ENCODE measurements at places on chromosomes 13 and 19.

DNA sequence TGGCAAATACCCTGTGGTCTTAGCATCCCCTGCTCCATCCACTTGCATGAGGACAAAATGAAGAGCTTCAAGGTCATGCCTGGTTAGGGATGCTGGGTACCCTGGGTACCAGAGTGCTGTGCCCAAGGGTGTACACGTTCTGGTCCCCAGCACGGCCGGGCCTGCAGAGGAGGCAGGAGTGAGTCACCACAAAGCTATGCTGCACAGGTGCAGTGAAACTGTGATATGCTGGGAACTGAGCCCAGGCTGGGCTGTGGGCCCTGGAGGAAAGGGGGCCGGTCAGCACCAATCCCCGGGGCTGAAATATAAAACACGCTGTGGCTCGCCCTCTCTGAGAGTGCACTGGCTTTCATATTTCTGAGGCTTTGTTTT, 95.1 kb downstream of the TSHZ3 start:
- no peak for DNase-seq

DNA sequence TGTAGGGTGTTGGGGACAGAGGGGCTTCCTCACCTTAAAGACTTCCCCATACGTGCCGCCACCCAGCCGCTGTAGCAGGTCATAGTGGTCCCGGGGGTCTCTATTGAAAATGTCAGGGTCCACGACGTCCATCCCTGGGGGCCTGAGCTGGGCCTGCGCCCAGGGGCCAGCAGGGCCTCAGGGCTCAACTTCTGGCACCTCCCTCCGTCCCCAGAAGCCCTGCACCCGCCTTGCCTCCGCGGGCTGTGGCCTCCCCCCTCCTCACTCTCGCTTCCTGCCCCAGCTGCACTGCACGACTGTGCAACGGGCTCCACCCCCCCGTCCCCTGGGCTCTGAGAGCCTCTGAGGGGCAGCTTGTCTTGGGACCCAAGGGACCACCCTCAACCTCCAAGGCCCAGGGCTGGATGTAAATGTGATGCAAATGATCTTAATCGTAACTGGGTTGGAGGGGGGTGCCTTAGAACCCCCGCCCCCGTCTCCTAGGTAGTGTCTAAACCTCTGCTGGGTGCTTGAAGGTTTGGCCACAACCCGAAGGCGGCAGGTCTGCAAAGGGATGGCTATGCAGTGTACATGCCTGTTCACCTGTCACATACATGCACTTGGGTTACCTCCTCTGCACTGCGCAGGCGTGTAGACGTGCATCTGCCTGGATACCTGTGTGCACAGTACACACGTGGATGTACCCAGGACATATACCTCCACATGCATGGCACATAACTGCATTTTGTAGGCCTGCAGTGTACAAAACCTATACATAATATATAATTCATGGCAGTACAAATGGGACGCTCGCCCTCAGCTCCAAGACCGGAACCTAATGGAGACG, at the start of gene MAP4K1:
Gene MAP4K1 (minus strand): TSS at position 190 of the 826 bp plus-strand sequence. CDS start 58 bp downstream, at position 132.
- DNase-seq = no peak

GRCh38 chr13:59490651-59491050, 673.1 kb downstream of the DIAPH3 start:
- no peak for DNase-seq

- DNase-seq = no peak
These were observed 78.8 kb downstream of the MZT1 start for GRCh38 chr13:72648513-72649065.

DNA sequence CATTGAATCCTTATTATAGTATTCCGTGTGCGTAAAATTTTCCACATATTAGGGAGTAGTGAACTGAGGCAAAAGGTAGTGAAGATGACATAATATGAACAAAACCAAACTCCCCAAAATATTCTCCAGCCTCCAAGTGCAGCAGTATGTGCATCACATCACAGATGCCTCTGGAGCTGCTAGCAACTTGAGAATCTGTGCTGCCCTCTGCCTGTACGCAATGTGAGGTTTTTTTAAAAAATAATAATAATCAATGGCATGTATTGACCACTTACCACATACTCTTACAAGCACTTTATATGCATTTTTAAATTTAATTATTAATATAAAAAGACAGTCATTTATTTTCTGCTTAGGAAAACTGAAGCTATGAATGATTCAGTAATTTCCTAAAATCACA, 583.0 kb upstream of the SPRY2 start:
- DNase-seq = no peak

- no peak for DNase-seq
These were observed 2.2 kb downstream of the CEACAM19 start for GRCh38 chr19:44673510-44673909.

DNA sequence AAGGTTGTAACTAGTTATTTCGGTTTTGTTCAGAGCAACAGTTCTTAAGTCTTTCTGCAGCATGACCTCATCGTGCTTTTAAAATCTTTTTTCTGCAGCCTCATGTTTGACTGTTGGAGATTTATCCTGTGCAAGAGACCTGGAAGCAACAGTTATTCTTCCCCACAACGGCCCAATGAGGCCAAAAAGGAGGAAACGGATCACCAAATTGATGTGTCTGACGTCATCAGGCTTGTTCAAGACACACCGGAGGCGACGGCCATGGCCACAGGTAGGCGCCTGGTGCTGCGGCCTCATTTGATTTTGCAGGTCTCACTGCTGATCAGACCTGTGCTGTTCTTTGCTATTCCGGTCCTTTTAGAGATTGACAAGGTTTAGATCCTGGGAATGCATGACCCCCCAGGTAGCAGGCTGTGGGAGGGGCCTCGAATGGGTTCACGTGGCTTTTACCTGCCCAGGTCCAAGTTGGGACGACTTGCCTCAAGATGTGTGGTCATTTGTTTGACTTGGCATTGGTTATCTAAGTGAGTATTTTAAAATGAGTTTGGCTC, 66.8 kb upstream of the MCF2L start:
- DNase-seq = no peak

DNA sequence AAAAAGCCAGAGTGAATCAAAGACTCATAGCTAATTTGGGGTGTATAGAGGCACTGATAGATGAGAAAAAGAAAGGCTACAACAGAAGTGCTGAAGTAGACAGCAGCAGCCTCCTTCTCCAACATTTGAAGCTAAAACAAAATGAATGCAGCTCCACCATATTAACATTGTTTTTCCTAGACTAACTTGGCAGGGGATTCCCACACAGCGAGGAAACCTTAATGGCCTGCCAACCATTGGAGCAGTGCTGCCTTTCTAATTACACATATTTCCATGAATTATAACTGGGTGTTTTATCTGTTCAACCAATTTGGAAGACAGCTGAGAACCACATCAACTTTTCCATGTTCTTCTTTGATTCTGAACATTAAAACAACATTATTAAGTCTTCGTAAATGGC, 478.6 kb downstream of the LIG4 start:
- no peak for DNase-seq

GRCh38 chr19:5542665-5543064, 25.1 kb downstream of the TINCR start:
- DNase-seq = no peak

GRCh38 chr13:81171065-81171647, 830.2 kb upstream of the SPRY2 start:
- DNase-seq = peak; percentile 37

DNA sequence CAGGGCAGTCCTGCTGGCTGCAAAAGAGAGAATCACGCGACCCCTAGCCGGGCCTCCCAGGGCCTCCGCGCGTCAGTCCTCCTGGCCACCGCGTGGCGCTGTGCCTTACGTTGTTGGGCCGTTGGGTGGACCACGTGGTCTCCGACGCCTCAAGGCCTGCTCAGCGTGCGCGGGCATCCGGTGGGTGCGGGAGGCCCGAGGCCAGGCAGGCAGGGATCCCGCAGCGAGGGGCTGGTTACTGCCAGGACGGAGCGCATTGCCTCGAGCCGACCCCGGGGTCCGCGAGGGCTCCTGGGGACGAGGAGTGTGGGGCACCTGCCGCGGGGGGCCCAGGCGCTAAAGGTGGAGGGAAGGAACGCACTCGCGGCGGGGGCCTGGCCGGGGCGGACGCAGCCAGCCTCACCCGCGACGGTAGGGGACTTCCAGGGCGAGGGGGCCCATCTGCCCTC, at the start of gene TDRD12:
Gene TDRD12 (plus strand): TSS at position 157 of the 449 bp plus-strand sequence. CDS start 306 bp downstream, outside the sequence.
- DNase-seq = no peak

DNA sequence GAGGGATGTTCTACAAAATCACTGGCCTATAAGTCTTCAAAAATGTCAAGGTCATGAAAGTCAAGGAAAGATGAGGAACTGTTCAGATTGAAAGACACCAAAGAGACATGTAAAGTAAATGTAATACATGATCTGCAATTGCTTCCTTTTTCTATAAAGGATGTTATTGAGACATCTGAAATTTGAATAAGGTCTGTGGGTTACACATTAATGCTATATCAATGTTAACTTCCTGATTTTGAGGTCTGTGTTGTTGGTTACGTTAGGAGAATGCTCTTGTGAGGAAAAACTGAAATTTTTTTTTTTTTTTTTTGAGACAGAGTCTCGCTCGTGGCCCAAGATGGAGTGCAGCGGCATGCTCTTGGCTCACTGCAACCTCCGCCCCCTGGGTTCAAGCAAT, 197.4 kb downstream of the RGCC start:
- no peak for DNase-seq

DNA sequence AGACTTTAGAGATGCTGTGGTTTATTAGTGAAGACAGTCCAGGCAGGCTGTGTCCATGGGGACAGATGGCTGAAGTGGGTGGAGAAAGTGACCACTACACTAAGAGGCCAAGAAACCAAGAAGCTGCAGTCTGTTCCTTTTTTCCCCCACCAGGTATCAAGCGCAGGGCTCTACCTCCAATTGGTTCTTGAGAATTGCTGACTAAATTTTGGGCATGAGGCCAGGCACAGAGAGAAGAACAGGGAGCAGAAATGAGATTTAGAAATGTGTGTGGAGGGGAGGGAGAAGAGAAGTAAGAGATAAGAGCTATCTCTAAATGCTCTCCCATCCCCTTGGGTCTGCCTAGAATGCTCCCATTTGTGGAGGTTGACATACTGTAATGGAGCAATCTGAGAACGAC, 12.3 kb upstream of the CYSLTR2 start:
- no peak for DNase-seq

- DNase-seq = no peak
These were observed 1146.8 kb downstream of the UQCRFS1 start for GRCh38 chr19:28066161-28066560.

DNA sequence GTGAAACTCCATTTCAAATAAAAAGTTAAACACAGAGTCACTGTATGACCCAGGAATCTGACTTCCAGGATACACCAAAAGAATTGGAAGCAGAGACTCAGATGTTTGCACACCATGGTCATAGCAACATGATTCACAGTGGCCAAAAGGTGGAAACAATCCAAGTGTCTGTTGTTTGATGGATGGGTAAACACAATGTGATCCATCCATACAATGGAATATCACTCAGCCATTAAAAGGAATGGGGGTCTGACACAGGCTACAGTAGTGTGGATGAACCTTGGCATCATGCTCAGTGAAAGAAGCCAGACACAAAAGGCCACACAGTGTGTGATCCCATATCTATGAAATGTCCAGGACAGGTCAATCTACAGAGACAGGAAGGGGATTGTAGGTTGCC, 174.3 kb downstream of the PTPRS start:
- no peak for DNase-seq

DNA sequence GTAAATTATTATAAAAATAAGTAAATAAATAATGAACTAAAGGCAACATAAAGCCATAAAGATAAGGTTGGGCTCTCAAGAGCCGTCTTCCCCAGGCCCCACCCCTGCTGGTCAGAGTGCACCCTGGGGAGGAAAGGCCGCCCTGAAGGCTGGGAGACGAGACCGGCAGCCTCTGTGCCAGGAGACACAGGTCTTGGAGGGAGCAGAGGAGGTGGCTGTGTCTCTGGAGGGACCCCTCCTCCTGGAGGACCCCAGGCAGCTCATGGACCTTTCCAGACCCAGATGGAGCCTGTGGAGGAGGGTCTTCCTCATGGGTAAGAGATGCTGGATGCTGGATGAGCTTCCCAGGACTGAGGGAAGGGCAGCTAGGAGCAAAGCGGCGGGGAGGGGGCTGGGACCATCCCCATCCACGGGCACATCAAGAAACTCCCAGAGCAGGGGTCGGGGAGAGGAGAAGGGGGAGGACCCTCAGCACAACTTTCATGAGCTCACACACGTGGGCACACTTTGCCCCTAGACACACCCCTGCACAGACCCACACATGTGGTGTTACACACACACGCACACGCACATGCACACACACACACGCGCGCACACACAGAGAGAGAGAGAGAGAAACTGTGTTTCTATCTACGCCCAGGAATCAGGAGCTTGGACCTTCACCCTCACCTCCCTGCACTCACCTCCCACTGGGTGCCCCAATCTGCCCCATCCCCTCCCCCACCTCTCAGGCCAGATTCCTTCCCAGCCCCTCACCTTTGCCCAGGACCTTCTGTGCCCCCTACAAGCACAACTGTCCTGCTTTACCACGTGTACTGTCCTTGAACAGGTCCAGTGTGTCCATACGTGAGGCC, at the start of gene CEACAM18:
Gene CEACAM18 (plus strand): TSS at position 159 of the 854 bp plus-strand sequence.
- DNase-seq = no peak

- no peak for DNase-seq
These were observed 25.5 kb upstream of the EPHX3 start for GRCh38 chr19:15257782-15258181.

DNA sequence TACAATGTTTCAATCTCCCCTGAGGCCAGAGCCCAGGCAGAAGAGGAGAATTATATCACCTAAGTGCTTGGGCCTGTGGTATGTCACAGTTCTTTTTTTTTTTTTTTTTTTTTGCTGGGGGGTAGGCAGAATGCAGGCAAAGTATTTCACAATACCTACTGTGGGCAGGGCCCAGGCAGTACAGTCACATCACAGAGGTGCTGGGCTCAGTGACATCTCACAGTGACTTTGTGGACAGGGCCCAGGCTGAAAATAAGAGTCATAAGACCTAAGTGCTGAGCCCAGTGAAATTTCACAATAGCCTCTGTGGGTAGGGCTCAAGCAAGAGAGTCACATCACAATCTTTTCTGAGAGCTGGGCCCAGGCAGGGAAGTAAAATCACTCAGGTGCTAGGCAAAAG, 15.9 kb upstream of the ZNF208 start:
- DNase-seq = no peak

DNA sequence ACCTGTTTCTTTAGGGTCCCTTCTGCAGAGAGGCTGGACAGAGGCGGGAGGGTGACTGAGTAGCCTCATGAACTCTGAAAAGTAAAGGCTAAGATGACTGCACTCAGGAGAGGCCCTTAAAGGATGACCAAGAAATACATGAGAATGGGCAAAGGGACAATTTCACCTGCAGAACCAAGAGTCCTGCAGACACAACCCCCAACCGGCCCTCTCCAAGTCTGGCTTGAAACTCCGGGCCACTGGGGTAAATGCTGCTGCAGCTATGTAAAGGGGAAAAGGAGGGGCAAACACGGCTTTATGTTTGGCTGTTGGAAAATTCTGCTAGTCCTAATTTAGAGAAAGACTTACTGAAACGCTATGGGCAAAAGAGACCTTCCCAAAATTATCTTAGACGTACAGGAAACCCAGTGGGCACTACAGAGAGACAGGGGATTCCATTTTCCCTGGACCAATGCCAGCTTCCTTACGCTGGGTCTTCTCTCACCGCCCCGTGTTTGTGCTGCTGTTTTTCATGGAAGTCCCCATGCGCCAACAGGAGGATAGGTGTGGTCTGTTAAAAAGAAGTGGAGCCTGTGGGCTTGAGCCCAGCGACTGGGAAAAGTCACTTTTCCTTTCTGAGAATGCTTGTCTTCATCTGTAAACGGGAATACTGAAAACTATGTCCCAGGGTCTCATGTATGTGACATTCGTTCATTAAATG, 10.6 kb downstream of the COL4A2 start:
- no peak for DNase-seq

- no peak for DNase-seq
These were observed 194.5 kb downstream of the DACH1 start for GRCh38 chr13:71672512-71672911.
